ENCODE measurements at places on chromosomes 2 and 18.
A peak's percentile ranks its signal among the peaks of the same experiment; 100 is the strongest.

- no peak for DNase-seq
Observed at GRCh38 chr2:236904389-236905263, 181.1 kb upstream of the COPS8 start.

DNA sequence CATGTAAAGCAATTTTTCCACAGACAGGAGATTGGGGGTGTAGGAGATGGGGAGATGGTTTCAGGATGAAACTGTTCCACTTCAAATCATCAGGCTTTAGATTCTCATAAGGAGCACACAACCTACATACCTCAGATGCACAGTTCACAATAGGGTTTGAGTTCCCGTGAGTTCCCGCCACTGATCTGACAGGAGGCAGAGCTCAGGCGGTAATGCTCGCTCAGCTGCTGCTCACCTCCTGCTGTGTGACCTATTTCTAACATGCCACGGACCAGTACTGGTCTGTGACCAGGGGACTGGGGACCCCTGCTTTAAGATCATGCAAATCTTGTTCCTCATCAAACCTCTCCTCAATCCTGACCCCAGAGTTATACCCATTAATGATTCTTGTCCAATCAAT, 70.1 kb downstream of the RPE start:
- no peak for DNase-seq

DNA sequence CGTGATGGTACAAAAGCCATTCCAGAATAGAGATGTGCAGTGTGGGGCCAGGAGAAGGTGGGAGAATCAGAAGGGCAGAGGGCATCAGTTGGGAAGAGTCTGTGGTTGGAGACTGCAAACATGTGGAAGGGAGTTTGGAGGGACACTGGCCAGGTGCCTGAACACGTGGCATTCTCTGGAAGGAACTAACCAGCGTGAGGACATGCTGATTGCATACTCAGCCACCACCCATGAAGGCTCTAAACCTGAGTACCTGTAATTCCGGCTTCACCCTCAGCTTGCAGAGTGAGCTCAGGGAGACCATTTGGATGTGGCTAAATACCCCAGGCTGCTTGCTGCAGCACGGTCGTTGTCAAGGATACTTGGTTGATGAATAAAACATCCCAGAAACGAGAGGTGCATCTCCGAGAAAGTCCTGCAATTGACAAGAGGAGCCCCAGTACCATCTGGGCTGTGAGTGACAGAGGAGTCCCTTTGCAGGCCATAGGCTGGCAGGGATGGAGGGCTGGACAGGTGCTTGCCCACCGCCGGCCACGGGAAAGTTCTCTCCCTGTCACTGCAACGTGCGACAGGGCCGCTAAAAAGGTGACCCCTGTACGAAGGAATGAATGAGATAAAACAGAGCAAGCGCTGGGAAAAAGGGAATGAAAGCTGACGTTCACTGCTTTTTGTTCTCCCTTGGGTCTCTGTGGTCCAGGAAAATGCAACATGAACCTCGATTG, 5.0 kb downstream of the ACKR3 start:
- DNase-seq = no peak

DNA sequence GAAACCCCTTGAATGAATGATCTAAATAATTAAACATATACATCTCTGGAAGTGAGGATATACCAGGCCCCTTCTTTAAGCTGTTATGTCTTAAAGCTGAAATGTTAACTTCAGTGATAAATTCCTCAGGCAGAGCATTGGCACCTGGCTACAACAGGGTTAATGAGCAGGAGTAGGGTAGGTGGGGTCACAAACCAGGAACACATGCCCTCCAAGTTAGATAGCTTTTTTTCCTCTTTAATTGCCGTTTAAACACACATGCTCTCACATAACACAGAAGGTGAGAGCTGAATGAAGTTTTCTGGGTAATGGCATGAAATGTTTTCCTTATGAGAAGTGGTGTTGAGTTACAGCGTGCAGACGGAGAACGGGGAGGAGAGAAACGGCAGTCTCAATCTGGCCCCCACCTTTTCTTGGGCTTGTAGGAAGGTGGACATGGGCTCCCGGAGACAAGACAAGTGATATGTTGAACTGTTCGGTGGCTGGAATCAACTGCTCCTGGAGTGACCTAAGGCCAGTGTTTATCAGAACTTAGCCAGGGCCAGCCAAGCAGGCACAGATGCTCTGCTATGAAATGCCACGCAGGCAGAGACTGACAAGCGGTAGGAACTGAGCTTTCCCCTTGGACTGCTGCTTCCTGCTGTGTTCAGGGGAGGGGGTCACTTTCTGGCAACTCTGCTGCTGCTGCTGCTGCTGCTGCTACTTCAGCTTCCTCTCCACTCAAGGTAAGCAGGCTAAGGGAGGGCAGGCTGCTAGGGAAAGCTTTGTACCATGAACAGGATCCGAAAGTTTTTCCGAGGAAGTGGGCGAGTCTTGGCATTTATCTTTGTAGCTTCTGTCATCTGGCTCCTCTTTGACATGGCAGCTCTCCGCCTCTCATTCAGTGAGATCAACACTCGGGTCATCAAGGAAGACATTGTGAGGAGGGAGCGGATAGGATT, at the start of gene GALNT5:
TSS of gene GALNT5 (plus strand) at position 394 of the 941 bp plus-strand sequence. CDS start at position 772, 378 bp downstream.
- peak; percentile 21 for DNase-seq

DNA sequence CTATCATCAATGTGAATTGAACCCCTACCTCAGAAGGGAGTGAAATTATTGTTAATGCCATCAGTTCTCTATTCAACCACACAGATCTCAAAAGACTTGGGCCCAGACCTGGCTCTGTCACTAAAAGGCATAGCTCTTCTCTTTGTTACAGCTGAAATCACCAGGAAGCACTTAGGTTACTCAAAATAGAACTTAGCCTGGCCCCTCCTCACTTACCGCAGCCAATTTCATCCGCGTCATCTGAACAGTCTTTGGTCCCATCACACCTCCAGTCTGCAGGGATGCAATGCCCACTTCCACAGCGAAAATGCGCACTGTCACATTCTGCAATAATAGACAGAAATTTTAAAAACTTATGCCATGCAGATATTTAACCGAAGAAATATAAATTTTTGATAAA, 41.8 kb downstream of the LRP2 start:
- DNase-seq = no peak

GRCh38 chr2:196153480-196153879, 17.9 kb downstream of the STK17B start:
- DNase-seq = no peak

- DNase-seq = no peak
Observed at GRCh38 chr2:96167407-96168013, 22.3 kb upstream of the DUSP2 start.

- no peak for DNase-seq
Observed at GRCh38 chr2:25979001-25979400, 3.3 kb downstream of the KIF3C start.

GRCh38 chr18:8552151-8552550, 57.1 kb upstream of the RAB12 start:
- DNase-seq = no peak

DNA sequence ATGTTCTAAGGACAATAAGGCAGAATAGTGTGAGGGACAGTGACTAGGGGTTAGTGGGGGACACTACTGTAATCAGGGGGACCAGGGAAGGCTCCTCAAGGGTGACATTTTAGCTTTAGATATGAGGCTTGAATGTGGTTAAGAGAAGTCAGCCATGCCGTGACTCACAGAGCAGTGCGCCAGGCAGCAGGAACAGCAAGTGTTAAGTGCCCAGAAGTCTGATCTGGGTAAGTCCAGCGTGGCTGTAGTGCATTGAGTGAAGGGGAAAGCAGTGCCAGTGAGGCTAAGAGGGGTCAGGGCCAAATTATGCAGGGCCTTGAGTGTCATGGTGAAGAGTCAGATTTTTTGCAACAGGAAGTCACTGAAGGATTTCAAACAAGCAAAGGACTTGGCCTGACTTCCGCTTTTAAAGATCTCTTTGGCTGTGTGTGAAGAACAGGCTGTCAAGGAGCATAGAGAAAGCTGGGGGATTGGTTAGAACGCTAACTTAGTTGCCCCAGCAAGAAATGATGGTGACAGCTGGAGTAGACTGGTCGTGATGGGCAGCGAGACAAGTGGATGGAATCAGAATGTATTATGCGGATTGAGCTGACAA, 151.5 kb downstream of the MSH2 start:
- no peak for DNase-seq

DNA sequence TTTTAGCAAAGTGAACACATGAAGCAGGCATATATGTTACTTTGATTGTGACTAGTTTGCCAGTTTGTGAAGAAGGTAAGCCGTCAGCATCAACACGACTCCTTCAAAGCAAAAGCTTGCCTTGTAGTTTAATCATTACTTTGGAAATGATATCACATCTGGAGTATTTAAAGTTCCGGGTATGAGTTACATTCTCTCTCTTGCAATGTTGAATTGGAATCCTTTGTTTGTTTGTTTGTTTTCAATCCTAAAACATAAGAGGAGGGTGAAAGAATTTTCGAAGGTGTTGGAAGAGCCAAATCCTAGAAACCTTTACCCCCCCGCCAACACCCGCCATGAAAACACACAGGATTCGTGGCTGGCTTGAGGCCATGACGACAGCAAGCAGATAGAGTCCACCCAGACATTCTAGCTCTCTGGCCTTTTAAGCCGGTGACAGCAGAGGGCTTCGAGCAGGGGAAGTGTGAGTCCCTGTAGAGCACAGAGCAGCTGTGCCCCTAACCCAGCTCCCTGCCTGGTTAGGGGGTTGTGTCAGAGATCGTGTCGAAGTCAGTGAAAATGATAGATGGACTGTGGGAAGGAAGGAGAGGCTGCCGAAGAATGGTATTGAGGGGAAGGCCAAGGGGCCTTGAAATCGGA, 103.8 kb upstream of the SMIM21 start:
- no peak for DNase-seq

- no peak for DNase-seq
Observed at GRCh38 chr2:29123617-29124349, 8.6 kb downstream of the CLIP4 start.

GRCh38 chr2:32904074-32904473, 42.7 kb upstream of the LTBP1 start:
- DNase-seq = no peak

DNA sequence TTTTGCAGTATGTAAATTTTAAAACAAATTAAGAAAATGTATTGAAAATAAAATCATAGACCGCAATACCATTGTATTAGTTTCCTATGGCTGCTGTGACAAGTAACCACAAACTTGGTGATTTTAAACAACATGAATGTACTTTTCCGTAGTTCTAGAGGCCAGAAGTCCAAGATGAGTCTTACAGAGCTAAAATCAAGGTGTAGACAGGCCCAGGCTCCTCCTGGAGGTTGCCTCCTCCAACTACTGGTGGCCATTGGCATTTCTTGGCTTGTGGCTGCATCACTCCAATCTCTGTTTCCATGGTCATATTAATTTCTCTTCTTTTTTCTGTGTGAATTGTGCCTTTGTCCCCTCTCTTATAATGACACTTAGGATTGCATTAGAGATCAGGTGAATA, 59.2 kb upstream of the ETAA1 start:
- no peak for DNase-seq

DNA sequence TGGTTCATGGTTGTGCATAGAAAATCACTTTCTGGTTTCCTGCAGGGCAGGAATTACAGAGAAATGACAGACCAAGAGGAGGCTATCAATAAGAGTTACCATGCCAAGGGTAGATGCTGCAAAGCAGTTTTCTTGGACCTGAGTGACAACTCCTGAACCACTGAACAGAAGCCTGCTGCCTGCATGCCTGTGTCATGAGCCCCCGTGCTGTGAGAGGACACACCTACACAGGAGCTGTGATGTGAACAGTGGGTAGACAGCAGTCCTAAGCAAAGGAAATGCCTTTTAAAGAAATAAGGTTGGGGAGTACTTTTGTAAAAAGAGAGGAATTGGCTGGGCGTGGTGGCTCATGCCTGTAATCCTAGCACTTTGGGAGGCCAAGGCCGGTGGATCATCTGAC, 54.2 kb upstream of the CREB1 start:
- DNase-seq = no peak

GRCh38 chr2:241067501-241068135, 34.5 kb downstream of the MTERF4 start:
- DNase-seq = no peak

DNA sequence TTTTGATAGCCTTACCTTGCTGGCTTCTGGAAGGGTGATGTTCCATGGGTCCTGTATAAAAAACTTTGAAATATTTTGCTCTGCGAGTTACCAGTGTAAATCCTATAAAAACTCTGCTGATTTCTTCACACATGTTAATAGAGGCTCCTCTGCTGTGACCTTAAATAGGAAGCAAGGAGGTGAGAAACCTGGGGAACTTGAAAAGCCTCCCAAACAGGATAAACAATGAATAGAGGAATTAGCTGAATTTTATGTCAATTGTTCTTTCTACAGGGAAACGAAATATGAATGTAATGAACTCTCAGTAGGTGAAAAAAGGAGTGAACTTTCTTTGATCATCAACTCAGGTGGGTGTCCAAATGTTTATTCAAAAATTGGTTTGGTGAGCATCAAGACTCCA, 10.8 kb upstream of the CCL20 start:
- DNase-seq = no peak

DNA sequence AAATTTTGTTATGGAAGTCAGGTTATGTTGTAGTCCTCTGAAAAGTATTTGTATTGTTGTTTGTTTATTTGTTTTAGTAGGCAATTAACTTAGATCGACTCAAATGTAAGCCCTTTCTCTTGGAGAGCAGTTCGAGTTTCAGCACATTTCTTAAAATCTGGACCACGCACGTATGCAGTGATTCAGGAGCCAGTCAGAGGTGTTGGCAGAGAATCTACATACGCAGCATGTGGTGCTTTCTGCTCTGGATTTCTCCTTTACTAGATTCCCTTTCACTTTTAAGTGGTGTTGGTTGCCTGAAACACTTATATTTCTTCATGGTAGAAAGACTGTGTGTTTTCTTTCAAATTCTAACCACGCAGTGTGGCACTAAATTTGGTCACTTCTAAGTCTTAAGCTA, 773.9 kb upstream of the LRATD1 start:
- DNase-seq = no peak

DNA sequence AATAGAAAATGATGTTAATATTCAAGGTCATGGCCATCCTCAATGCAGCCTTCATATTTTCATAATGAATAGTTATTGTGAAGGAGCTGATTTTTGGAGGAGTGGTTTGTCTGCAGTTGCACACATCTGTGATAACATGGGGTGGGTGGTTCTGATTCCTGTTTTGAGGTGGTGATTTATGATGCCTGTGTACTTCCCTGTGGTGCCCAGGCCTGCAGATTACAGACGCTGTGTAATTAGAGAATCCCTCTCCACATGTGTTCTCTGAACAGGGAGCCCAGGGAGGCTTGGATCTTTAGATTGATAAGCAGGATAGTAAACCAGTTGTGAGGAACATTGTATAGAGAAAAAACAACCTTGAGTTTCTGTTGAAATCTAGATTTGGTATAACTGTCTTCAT, 117.5 kb downstream of the AGAP1 start:
- no peak for DNase-seq

All from HEK293T (cell line).